ENCODE measurements at places on chromosomes 6 and 20.
A peak's percentile ranks its signal among the peaks of the same experiment; 100 is the strongest.

DNA sequence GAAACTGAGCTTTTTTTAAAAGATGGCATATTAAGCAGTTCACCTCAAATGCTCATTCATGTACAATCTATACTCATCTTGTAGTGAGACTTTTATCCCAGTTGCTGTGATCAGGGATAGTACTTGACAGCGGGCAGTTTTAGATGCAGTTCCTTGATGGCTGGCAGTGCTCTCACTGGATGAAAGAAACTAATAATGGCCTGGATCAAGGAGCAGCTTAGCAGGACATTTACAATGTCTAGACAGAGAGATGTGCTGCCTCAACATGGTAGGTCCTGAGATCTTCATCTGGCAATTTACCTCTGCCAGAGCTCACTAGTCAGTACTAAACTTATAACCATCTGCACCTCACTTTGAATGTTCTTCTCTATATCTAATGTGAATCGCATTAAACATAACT, 46.8 kb upstream of the LYRM2 start:
- peaks cover 30% of the 10 kb centered on the region for H3K4me1 ChIP-seq
- H3K36me3 ChIP-seq: peaks cover 40% of the 10 kb centered on the region
- no peak overlapping the region for H3K27ac ChIP-seq
- DNase-seq: no peak
- H3K4me3 ChIP-seq: peak overlapping the region; percentile 18
- H3K27me3 ChIP-seq: peaks cover 3% of the 10 kb centered on the region

GRCh38 chr6:3157131-3157933, at the start of gene TUBB2A:
TUBB2A (minus strand) TSS chr6:3157544; CDS start chr6:3157463, 81 bp downstream.
- peaks cover 16% of the 10 kb centered on the region for H3K36me3 ChIP-seq
- peaks cover 6% of the 10 kb centered on the region for H3K27me3 ChIP-seq
- peak within 1 kb of the TSS; percentile 98 for H3K4me3 ChIP-seq
- peak within 1 kb of the TSS; percentile 93 for H3K27ac ChIP-seq

DNA sequence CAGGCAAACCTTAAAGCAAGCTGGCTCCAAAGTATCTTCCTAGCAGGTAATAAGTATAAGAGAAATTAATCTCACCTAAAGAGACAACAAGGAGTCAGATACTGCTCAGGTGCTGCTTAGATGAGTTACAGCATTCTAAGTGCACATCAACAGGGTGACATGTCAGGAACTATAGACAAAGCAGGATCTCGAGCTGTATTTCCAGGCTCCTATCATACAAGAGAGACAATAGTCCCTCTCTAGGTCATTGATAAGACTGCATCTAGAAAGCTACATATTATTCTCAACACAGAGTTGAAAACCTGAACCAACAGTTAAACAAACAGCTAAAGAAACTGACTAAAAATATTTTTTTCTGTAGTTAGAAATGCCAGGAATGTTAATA, 3.9 kb downstream of the PTPRK start:
- H3K4me3 ChIP-seq: no peak overlapping the region
- no peak for DNase-seq
- no peak overlapping the region for H3K27ac ChIP-seq
- peaks cover 17% of the 10 kb centered on the region for H3K27me3 ChIP-seq
- H3K4me1 ChIP-seq: peaks cover 33% of the 10 kb centered on the region

DNA sequence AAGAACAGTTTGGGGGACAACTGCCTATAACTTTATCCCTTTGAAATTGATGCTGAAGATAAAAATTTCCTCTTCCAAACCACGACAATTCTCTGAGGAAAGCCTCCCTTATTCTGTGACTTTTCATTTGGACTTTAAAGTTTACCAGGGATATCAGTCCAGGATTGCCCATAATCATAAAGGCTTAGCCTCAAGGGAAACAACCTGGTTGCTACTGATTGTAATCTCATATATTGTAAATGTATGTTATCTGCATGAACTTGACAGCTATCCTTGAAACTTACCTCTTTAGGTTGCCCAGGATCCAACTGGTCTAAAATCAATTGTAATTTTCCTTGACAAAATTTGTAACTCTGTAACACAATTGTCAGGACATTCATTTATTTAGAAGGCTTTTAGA, 23.8 kb downstream of the TBC1D32 start:
- no peak for DNase-seq
- no peaks in the 10 kb centered on the region for H3K36me3 ChIP-seq
- no peak overlapping the region for H3K27ac ChIP-seq
- H3K27me3 ChIP-seq: no peaks in the 10 kb centered on the region
- H3K4me1 ChIP-seq: no peaks in the 10 kb centered on the region

Data from endothelial cell (in vitro differentiated cells).